ENCODE measurements at places on chromosomes 1 and 21.

DNA sequence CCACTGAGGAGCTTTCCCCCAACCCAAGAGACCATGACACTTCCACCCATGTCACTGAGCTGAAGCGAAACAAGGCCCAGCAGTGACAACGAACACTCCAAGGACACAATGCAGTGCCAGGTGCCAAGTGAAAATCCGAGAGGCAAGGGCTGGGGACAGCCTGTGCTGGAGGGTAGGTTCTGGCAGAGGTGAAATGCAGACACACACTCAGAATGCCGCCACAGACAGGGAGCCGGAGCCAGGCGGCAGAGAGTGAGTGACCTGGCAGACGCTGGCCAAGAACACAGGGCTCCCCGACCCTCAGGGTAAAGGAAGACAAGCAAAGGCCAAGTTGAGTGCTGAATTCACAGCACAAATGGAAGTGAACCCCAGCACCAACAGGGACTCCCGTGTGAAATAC lies 78.9 kb downstream of the CD46 start:
- DNase-seq, result no peak

DNA sequence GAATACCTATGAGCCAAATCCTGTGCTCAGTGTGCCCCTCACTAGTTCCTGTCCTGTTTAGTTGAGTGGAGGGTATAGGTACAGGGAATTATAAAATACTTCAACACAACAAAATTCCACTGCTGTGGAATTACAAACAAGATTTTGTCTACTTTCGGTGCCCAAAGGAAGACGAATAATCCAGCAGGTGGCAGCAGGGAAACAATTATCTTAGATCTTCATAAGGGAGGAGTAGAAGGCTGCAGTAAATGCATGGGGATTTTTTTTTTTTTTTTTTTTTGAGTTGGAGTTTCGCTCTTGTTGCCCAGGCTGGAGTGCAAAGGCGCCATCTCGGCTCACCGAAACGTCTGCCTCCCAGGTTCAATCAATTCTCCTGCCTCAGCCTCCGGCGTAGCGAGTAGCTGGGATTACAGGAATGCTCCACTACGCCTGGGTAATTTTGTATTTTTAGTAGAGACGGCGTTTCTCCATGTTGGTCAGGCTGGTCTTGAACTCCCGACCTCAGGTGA lies 2.0 kb upstream of the PIP5K1A start:
- DNase-seq, result no peak

DNA sequence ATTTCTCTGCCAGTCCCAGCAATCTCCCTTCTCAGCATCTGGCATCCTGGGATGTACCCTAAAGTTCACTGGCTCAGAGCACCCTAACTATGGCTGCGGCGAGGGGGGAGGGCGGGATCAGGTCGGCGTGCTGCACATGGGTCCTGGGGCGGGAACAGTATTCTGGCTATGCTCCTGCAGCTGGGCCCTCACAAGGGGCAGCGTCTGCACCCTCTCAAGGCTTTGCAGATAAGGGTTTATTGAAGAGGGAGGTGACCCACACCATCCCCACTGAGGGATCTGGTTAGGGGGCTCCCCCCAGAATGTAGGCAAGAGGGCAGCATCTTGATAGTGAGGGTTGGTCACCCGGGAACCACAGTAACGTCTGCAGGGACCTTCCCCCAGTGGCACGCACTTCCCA lies 44.9 kb upstream of the PCBP3 start:
- DNase-seq, result no peak

DNA sequence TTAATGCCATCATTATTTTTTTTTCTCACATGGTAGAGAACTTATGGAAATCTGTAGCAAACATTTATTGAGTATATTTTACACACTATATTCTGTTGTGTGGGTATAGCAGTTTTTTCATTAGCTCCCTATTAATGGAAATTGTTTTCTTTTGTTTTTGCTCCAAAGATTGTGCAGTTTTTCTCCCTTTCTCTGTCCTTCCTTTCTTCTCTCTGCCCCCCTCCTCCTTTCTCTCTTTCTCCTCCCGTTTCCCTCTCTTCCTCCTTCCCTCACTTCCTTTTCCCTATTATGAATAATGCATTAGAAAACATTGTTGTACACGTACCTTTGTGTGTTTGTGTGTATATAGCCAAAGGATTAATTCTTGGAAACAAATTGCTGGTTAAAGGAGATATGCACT lies 20.6 kb downstream of the CDC73 start:
- DNase-seq, result no peak

DNA sequence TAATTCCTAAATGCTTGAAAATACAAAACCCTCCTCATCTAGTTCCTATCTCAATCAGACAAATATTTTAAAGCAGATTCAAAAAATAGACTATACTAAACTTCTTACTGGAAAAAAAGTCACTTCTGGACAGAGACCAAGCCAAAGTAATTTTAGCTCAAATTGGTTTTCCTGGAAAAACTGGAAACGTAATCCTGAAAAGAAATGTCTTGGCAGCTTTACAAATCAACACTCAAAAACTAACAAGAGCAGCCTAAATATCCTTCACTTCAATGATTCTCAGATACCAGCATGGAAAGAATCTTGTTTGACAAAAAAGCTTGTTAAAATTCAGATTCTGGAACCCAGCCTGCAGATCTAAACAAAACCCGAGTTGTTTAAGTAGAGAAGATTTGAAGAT lies 9.1 kb upstream of the GPR88 start:
- no peak for DNase-seq

GRCh38 chr1:161198897-161199431 lies at the start of gene ADAMTS4:
Gene ADAMTS4, minus strand, starts transcription at chr1:161199054. Its CDS starts 427 bp downstream, at chr1:161198627.
- no peak for DNase-seq

DNA sequence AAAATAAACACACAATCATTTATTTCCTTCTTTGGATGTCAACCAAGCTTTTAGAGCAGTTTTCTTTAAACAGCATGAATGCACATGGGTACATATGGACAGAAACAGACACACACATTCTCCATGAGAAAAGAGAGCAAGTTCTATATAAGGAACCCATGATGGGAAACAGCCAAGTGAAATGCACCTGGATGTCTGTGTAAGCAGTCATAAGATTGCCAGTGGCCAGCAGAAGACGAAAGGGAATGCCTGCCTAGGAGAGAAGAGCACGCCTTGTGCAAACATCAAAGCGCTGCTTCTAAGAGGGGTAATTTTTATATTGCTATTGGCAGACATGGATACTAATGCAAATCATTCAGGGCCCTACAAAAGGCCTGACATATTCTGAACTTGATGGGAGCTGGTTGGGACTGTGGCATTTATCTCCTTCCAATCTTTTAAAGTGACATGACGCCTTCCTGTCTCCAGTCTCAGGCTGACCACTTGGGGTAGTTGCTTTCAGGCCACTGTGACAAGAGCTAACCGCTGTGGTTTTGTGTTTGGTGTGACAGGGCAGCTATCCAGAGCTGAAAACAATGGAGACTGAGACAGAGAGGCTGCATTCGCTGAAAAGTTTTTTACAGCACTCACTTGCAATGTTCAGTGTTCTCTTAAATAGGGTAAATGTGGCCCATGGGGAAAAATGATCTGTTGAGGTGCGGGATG lies 75.0 kb upstream of the DPT start:
- DNase-seq, result no peak

GRCh38 chr1:99439433-99440075 lies 175.3 kb downstream of the PLPPR4 start:
- no peak for DNase-seq

DNA sequence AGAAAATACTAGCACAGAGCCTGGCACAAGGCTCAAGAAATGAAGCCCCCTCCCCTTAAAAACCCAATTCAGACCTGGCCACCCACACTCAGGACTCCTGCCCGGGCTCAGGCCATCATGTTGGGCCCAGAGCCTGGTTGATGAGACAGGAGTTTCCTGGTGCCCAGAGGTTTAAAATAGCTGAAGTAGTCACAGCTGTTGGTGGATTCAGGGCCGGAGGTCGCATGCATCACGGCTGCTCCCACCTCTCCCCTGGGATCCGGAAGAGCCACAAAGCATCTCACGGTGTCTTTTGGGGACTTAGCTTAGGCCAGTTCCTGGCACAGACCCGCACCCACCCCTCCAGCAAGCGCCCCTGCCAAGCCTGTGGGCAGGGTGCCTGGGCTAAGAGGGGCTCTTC lies 2.6 kb upstream of the PADI2 start:
- DNase-seq, result no peak

DNA sequence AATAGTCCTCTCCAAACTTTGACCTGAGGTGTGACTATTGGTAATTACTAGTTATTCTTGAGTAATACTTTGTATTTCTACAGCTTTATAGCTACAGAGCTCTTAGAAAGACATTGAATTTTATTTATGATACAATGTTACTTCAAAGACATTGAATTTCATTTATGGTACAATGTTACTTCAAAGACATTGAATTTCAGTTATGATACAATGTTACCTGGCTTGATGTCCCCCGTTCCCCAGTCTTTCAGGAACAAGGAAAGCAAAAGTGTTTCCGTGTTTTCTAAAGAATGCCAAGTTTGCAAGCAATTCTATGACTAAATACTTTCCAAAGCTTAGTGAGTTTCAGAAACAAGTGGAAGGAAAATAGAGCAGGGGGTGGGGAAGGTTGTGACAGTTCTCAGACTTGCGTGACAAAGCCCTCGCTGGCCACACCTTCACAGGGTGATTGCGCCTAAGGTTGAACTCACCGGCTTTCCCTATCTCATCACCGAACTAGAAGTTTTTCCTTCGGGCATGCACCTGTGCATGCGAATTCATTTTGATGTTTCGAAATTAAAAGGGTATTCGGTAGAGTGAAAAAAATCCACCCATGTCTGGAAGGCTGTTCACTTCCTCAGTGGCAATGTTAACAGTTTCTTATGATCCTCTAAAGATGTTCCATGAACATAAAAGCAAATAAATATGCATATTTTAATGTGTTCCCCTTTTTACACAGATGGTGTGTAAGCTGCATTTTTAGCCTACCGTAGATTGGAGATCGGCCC lies 909 bp upstream of the PAXBP1 start:
- peak; percentile 35 for DNase-seq

GRCh38 chr1:111587509-111588174 lies 31.9 kb upstream of the RAP1A start:
- DNase-seq, result no peak

GRCh38 chr1:232176222-232176621 lies 453.7 kb downstream of the SIPA1L2 start:
- no peak for DNase-seq

- peak; percentile 66 for DNase-seq
These were observed 4.8 kb downstream of the ENO1 start for GRCh38 chr1:8873506-8874229.

DNA sequence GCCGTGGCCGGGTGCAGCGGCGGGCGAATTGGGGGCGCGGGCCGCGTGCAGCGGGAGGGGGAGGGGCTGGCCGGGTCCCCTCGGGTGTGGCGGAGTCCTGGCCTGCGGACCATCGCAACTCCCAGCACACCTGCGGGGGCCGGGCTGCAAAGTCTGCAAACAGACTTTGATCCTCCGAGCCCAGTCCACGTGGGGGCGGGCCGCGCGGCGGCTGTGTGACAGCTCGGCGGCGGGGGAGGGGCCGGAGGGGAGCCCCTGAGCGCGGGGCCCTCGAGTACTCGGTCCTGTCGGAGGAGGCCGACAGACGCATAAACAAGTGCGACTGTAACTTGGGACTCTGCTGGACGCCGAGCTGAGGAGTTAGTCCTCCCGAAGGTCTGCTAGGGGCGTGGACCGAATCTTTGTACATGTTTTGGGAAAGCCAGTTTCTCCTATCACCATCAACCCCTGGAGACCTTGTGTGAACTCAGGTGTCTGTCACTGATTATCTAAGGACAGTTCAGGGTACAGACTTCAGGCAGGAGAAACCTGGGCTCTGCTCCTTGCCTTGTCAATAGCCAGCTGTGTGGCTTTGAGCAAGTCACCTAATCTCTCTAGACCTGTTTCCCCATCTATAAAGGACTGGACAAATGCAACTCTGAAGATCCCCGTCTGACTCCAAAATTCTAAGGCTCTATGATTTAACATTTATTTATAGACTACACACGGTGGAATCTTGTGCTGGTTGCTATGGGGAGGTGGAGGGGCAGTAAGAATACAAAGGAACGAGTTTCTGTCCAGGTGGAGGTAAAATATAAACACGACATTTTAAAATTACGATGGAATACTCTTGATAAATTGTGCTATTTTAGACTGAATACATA lies 710 bp upstream of the SLC30A1 start:
- no peak for DNase-seq

GRCh38 chr1:45394342-45394741 lies 54.1 kb upstream of the MUTYH start:
- DNase-seq, result no peak

DNA sequence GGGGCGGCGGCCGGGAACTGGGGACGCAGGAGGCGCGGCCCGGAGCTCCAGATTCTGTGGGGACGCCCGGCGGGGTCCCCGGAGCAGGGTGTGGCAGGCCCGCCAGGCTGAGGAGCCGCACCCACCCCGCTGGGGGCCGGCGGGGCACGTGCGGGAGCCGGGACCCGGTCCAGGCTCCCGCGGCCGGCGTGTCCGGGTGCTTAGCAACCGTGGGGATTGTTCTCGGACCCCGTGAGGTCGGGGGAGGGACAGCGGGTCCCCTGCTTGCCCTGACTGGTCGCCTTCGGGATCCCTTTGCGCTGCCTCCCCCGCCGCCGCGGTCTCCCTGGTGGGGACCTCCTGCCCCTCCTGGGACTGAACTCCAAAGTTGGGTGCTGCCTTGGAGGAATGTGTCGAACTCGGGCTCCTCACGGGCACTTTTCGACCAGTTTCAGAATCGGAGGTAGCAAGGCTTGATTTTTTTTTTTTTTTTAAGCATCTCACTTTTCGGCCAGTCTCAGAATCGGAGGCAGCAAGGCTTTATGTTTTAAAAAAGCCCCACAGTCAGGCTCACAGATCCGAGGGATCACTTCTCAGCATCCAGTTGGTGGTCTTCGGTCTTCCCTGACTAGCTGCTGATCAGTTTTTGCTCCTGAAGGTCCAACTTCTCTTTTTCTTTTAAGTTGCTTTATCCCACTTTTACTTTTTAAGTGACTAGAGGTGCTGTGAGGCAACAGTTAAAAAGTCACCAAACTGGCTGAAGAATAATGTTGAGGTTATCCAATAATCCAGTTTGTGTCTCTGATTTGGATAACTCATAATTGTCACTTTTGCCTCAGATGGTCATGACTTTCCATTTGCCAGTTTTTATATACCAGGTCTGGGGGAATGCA lies 648 bp downstream of the FAM76A start:
- DNase-seq, result peak; percentile 10

GRCh38 chr1:10862743-10863335 lies 66.4 kb upstream of the CASZ1 start:
- DNase-seq, result no peak

DNA sequence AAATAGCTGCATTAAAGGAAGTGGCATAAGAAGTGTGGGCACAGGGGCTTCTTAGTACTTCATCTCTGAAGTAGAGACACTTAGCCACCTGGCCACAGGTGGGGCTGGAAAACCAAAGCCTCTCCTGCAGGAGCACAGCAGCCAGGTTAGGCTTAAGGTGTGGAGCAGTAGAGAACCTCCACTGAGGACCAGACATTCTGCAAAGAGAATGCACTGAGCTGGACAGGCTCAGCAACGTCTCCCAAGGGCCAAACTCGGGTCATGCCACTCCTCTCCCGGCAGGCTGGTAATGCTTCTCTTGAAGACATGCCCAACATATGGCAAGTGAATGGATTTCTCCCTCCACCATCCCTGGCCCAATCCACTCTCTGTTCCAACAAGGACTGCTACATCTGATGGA lies 33.0 kb upstream of the LRRC38 start:
- DNase-seq, result no peak

- no peak for DNase-seq
These were observed 136.1 kb upstream of the IRF2BP2 start for GRCh38 chr1:234745844-234746797.

- DNase-seq, result no peak
These were observed 18.7 kb upstream of the RRP15 start for GRCh38 chr1:218266356-218266755.

Measured in stimulated activated CD8-positive, alpha-beta memory T cell treated with anti-CD3 and anti-CD28 coated beads, Interleukin-7, amount 100 ng/mL, for 24 hours (primary cell).